ENCODE measurements at places on chromosomes 6 and 20.
A peak's percentile ranks its signal among the peaks of the same experiment; 100 is the strongest.

DNA sequence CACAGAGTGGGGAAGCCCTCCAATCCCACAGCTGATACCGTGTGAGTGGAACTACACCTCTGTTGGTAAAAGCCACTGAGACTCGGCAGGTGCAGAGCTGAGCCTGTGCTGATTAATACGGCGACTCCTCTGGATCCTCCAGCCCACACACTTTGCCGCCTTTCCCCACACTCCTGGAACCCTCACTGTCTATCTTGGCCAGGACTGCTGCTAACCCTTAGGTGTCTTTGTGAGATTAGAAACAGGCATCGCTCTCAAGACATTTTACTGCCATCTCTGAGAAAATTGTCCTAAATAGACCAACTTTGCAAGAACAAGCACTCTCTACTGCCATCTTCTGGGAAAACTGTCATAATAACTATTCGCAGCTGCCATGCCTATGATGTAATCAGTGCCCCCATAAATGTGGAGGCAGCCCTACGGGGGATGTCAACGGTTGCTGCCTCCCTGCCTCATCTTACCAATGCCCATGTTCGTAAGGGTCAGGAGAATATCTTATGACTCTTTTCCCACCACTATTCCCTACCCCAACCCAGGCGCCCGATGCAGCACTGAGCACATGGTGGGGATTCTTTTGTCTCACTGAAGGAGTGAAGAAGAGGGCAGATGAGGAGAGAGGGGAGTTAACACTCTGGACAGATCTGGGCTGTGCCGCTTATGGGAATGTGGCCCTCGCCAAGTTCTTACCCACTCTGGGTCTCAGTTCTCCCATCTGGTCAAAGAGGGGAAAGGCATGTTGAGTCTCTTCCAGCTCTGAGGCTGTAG is 26.1 kb upstream of the KCNB1 start:
- DNase-seq = no peak

GRCh38 chr6:154473324-154473723 is 37.2 kb downstream of the CNKSR3 start:
- DNase-seq = no peak

GRCh38 chr20:58987790-58988564 is 6.9 kb downstream of the NELFCD start:
- no peak for DNase-seq

- DNase-seq = no peak
Observed at GRCh38 chr20:8077137-8077466, 55.0 kb upstream of the PLCB1 start.

- DNase-seq = no peak
Observed at GRCh38 chr6:11771473-11772048, 7.0 kb downstream of the ADTRP start.

- no peak for DNase-seq
Observed at GRCh38 chr20:12575352-12576095, 433.2 kb upstream of the SPTLC3 start.

DNA sequence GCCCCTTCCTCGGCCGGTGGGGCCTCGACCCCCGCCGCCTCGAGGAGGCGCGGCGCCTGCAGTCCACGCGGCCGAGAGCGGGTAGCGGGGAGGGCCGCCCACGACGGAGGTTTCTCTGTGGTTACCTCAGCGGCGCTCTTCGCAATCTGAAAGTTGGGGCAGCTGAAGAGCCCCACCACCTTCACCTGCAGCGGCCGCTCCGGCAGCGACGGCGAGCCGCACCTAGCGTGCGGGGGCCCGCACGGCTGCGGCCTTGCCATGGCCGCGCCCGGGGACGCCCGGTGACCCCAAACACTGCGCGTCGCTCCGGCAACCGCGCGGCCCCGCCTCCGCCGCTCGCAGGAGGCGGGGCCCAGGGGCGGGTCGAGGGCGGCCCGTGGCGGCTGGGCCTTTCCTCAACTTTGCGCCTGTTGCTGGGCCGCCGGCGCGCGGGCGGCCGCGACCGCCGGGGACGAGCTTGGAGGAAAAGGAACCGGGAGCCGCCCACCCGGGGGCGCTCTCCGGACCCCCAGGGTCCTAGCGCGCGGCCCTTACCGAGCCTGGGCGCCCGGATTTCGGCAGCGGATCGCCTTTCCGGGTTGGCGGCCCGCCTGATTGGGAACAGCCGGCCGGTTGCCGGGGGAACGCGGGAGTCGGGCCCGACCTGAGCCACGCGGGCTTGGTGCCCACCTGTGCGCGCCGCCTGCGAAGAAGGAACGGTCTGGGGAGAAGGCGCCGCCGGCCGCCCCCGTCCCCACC is at the start of the genes PPIL6 and SMPD2:
TSS of gene PPIL6 (minus strand) at position 298 of the 738 bp plus-strand sequence. CDS start at position 260, 38 bp downstream.
TSS of gene SMPD2 (plus strand) at position 394 of the 738 bp plus-strand sequence. CDS start 398 bp downstream, outside the sequence.
- peak; percentile 88 for DNase-seq

DNA sequence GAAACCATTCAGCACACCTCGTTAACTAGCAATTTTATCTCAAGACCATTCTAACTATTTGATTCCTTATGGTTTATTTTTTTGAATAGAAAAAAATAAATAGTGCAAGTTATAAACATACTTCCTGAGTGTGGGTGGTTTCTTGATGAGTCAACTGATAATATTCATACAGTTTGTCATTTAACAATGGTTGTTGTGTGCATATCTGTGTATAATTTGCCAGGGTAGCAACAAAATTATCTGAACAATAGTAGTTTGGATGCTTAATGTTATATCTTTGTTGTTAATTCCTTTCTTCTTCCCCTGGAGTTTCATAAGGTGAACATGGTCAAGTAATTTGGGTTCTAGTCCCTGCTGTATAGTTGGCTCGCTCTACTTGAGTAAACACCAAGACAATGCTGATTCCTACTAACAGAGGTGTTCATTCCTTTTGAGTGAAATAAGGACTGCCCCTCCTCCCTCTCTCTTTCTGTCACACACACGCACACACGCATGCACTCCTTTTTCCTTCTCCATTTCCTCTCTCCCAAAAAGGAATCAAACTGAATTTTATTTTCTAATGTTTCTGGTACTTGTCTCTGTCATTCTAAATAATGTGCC is 938.1 kb upstream of the EPHA7 start:
- DNase-seq = no peak

GRCh38 chr6:89970072-89970471 is 75.8 kb downstream of the GJA10 start:
- no peak for DNase-seq
